ENCODE measurements at places on chromosomes 1 and 21.

GRCh38 chr1:235069577-235070563 is 58.8 kb downstream of the TOMM20 start:
- peak; percentile 99 for DNase-seq

DNA sequence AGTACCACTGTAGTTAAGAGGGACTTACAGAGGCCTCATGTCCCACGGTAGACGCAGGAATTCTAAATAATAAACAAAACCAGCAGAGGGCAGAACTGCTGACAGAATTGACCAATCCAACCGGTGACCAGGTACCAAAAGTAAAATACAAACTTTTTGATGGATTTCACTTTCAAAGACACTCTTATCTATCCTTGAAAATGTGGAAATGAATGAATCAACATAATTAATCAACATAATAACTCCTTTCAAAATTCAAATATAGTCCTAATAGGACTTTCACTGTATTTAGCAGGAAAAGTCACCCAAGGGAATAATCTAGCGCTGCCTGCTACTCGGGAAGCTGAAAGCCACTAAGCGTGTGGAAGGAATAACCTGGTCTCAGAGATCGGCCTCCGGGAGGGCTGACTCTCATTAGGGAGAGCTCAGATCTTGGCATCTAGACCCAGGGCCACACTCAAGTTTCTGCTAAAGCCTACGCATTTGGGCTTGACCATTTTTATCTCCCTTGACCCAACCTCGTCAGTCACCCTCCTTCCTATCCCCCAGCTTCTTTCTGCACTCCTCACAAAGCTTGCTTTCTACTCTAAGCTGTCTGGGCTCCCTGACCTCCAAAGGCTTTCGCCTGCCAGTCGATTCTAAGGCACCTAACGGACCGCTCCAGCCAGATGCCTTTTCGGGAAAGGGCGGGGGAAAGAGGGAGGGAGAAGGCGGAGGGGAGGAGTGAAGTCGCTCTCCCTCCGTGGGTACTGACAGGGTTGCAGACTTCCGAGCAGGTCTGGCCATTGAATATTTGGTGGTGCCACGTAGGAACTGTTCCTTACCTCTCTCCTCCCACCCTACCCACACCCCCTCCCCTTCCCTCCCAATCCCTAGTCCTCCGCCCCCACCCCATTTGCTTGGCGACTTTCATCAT is 1.6 kb downstream of the COL11A1 start:
- peak; percentile 54 for DNase-seq

DNA sequence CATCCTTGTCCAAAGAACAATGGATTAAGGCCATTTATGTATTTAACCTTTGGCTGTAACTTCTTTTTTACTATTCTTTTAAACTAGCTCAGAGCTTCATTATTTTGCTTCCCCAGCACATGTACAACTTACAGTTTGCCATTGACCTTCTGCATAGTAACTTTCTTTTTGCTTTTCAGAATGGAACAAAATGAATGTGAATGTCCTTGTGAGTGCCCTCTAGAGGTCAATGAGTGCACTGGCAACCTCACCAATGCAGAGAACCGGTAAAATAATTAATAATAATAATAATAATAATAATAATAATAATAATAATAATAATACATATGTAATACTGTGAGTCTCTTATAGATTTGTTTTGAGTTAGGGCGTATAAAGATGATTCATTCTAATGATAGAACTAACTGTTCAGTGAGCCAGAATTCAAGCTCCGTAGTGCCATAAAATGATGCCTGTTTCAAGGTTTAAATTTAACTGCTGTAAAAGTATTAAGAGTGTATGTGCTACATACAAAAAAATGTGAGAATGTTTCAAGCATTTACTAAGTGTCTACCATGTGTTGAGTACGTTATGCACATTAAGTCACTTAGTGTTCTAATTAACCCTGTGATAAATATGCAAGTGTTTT is 69.0 kb upstream of the RAVER2 start:
- peak; percentile 30 for DNase-seq

DNA sequence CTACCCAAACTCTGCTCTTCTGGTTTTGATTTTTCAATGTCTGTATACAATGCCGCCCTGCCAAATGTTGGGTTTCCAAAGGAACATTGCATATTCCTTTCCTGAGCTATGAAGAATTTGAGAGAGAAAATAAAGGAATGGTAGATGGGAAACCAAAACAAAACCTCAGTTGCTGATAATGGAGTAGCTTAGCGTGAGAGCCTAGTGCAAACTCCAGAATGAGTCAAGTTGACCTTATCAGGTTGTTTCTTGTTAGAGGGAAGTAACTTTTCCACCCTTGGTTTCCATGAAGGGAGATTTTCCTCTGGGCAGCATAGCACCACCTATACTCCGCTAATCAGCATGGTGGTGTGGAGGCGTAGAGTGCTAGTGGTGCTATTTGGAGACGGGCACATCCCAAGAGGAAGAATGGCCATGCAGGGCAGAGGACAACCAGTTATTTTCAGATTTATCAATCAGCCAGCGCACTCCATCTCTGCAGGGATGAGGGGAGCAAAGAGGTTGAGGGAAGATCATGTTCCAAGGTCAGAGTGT is 51.6 kb downstream of the BACH1 start:
- DNase-seq: no peak

GRCh38 chr1:234509457-234510328 is 30.7 kb upstream of the TARBP1 start:
- peak; percentile 26 for DNase-seq

Measured in bronchial epithelial cell (primary cell).